ENCODE measurements at places on chromosomes 2 and 18. TPM values are rescaled to one million over a fixed set of nuclear protein-coding genes. Genes with fewer than 3 reads are reported as not detected.
A peak's percentile ranks its signal among the peaks of the same experiment; 100 is the strongest.

GRCh38 chr18:59846814-59847490 is 52.8 kb upstream of the PMAIP1 start:
- H3K27me3 ChIP-seq = peaks cover 3% of the 10 kb centered on the region
- H3K36me3 ChIP-seq = no peaks in the 10 kb centered on the region
- DNase-seq = no peak

- H3K4me3 ChIP-seq = no peak overlapping the region
- no peak overlapping the region for H3K27ac ChIP-seq
- no peaks in the 10 kb centered on the region for H3K36me3 ChIP-seq
Observed at GRCh38 chr18:42281851-42282250, 326.8 kb downstream of the PIK3C3 start.

GRCh38 chr2:10273215-10274175 is 29.2 kb upstream of the HPCAL1 start:
- H3K27me3 ChIP-seq = peaks cover 9% of the 10 kb centered on the region
- H3K4me1 ChIP-seq = no peaks in the 10 kb centered on the region
- no peaks in the 10 kb centered on the region for H3K36me3 ChIP-seq
- no peak overlapping the region for H3K4me3 ChIP-seq

Gene UGT1A5
- not detected for total RNA-seq

Gene IHH
- total RNA-seq = not detected

GRCh38 chr18:484749-485464 is 15.6 kb downstream of the COLEC12 start:
- DNase-seq = no peak
- peaks cover 36% of the 10 kb centered on the region for H3K36me3 ChIP-seq
- H3K4me1 ChIP-seq = peaks cover 30% of the 10 kb centered on the region

- peaks cover 49% of the 10 kb centered on the region for H3K36me3 ChIP-seq
- peaks cover 3% of the 10 kb centered on the region for H3K4me1 ChIP-seq
- no peak overlapping the region for H3K4me3 ChIP-seq
- H3K27me3 ChIP-seq = no peaks in the 10 kb centered on the region
- DNase-seq = no peak
Observed at GRCh38 chr2:109438773-109439389, 174.9 kb downstream of the SEPTIN10 start.

Gene MREG
- total RNA-seq = 26.1 TPM

GRCh38 chr2:140308706-140309105 is 1528.5 kb upstream of the NXPH2 start:
- H3K27ac ChIP-seq = no peak overlapping the region
- no peaks in the 10 kb centered on the region for H3K36me3 ChIP-seq
- H3K27me3 ChIP-seq = no peaks in the 10 kb centered on the region
- no peak for DNase-seq
- H3K4me1 ChIP-seq = no peaks in the 10 kb centered on the region
- H3K4me3 ChIP-seq = no peak overlapping the region

Gene DPYSL5
- total RNA-seq = 0.23 TPM

- H3K36me3 ChIP-seq = no peaks in the 10 kb centered on the region
- H3K4me3 ChIP-seq = no peak overlapping the region
- no peak for DNase-seq
- no peaks in the 10 kb centered on the region for H3K27me3 ChIP-seq
- H3K27ac ChIP-seq = no peak overlapping the region
- peaks cover 3% of the 10 kb centered on the region for H3K4me1 ChIP-seq
Observed at GRCh38 chr18:54888933-54889332, 60.7 kb downstream of the RAB27B start.

DNA sequence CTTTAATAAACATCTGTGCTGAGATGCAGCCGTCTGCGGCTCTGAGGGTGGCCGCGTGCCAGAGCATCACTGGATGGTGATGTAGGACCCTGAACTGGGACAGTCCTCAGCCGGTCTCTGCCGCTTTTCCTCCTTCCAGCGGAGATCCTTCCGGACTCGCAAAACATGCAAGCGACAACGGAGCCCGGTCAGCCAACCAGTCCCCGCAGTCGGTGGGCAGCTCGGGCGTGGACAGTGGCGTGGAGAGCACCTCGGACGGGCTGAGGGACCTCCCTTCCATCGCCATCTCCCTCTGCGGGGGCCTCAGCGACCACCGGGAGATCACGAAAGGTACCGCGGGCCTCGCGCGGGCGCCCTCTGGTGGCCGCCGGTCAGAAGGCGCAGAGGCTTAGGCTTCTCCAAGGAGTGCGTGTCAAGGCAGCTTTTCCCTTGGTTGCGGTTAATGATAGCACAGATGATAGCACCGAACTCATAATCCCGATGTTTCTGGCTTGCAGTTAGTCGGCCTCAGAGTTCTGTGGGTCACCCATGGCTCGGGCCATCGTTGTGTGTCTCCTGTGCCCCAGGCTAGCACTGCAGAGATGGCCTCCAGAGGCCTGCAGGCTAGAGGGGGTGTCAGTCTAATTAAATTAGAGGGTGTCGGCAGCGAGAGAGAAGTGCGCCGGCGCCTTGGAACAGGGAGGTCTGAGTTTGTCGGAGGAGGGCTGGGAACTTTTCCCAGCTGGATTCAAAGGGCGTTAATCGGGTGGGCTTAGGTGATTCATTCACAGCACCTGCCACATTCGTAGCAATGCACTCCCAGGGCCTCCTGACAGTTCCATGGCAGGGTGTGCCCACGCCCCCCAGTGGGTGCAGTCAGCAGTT is 38.5 kb downstream of the LPIN1 start:
- no peaks in the 10 kb centered on the region for H3K4me1 ChIP-seq
- no peak overlapping the region for H3K27ac ChIP-seq
- H3K36me3 ChIP-seq = peaks cover 38% of the 10 kb centered on the region
- peak; percentile 70 for DNase-seq
- H3K4me3 ChIP-seq = peak overlapping the region; percentile 16

Gene HOXD9
- total RNA-seq = 0.56 TPM

- H3K4me3 ChIP-seq = no peak overlapping the region
- no peak for DNase-seq
- H3K27me3 ChIP-seq = no peaks in the 10 kb centered on the region
Observed at GRCh38 chr2:210428393-210429179, 48.0 kb downstream of the LANCL1 start.

GRCh38 chr2:67945940-67946339 is 116.9 kb downstream of the C1D start:
- no peak for DNase-seq
- peaks cover 6% of the 10 kb centered on the region for H3K4me1 ChIP-seq
- no peak overlapping the region for H3K4me3 ChIP-seq

GRCh38 chr2:203330434-203330833 is 2.2 kb downstream of the ABI2 start:
- H3K36me3 ChIP-seq = peaks cover 6% of the 10 kb centered on the region
- H3K27me3 ChIP-seq = peaks cover 11% of the 10 kb centered on the region
- H3K4me1 ChIP-seq = peaks cover 26% of the 10 kb centered on the region
- H3K4me3 ChIP-seq = peak overlapping the region; percentile 93
- no peak overlapping the region for H3K27ac ChIP-seq

- DNase-seq = no peak
- H3K4me1 ChIP-seq = peaks cover 14% of the 10 kb centered on the region
- no peak overlapping the region for H3K4me3 ChIP-seq
- no peak overlapping the region for H3K27ac ChIP-seq
Observed at GRCh38 chr2:224147174-224147573, 108.1 kb upstream of the SERPINE2 start.

GRCh38 chr18:47931718-47932103 is 1.3 kb upstream of the SMAD2 start:
- H3K36me3 ChIP-seq = peaks cover 5% of the 10 kb centered on the region
- peaks cover 30% of the 10 kb centered on the region for H3K4me1 ChIP-seq
- H3K4me3 ChIP-seq = peak overlapping the region; percentile 88

- no peak for DNase-seq
- H3K4me3 ChIP-seq = no peak overlapping the region
- H3K36me3 ChIP-seq = no peaks in the 10 kb centered on the region
- no peaks in the 10 kb centered on the region for H3K27me3 ChIP-seq
- H3K4me1 ChIP-seq = no peaks in the 10 kb centered on the region
Observed at GRCh38 chr2:201852878-201853415, 46.6 kb downstream of the CDK15 start.

Gene CIB4
- total RNA-seq = not detected

DNA sequence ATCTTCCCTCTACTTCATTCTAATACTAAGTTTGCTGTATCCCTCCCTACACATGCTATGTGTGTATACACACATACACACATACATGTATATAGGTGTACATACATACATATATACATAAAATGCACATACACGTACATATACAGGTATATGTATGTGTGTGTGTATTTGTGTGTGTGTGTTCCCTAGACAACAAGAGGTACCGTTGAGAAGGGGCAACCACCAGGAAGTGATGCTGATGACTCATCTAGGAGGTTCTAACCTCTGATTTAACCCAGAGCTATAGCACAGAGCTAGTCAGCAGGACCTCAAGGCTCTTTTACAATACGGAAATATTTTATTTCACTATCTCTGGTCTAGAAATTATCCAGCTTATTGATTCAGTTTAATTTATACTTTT is 139.2 kb downstream of the LAMA3 start:
- H3K4me1 ChIP-seq = no peaks in the 10 kb centered on the region
- H3K4me3 ChIP-seq = no peak overlapping the region
- DNase-seq = no peak
- H3K27ac ChIP-seq = peak overlapping the region; percentile 89

Gene ALK
- 0.05 TPM for total RNA-seq

DNA sequence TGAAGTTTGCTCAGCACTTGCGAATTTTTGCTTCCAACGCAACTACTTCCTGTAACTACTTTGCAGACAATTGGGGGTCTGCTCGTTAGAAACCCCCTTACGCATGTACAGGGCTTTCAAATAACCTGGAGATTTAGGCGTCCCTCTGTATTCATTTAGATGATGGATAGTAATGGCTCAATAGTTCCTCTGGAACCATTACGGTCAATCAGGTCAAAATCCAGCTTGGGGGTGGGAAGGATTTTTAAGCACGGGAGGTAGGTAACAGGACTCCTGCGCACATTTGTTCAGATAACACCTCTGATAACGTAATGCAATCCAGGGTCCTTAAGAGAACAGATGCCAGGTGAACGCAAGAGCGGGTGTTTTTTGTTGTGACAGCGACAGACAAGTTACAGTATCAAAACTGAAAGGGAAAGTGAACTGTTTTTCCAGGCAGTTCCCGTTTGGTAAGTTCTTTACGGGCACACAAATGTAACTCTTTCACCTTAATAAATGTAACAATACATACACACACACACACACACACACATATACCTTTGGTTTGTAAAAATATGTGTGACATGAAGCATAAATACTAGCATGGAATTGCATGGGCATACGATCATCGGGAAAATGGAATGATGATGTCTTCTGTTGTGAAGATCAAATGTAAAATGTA is 3.8 kb upstream of the OSR1 start:
- peaks cover 21% of the 10 kb centered on the region for H3K4me1 ChIP-seq
- peak overlapping the region; percentile 86 for H3K4me3 ChIP-seq
- DNase-seq = no peak
- no peaks in the 10 kb centered on the region for H3K36me3 ChIP-seq
- peaks cover 21% of the 10 kb centered on the region for H3K27me3 ChIP-seq

Gene RGPD4
- total RNA-seq = not detected

Gene DCDC2C
- total RNA-seq = not detected

Gene GPR155
- 1.7 TPM for total RNA-seq

Gene VWC2L
- not detected for total RNA-seq

DNA sequence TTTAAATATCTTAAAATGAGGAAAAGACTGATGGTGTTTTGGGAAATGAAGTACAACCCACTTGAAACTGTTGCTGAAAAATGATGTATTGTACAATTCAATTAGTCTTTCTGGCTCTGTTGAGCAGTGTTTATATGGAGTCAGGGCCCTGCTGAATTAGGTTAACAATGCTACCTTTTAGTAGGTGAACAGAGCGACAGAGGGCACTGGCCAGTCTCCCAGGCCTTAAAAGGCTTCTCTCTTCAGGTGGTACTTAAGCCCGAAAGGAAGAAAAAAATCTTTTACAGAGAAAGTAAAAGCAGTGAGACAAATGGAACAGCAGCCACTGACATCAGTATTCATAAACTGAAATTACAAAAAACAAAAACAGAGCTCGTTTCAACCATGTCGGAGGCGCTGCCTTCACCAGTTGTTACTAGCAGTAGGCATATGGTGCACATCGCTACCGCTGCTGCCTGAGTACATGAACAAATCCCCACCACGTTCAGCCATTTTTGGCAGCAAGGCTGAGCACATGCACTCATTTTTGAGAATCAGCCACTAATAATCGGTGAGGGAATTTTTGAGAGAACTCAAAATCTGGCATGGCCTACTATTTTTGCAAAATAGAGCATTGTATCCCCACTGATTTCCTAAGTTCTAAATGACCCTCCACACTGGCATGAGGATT is 91.8 kb downstream of the PLEKHM3 start:
- H3K4me1 ChIP-seq = peaks cover 3% of the 10 kb centered on the region
- no peak overlapping the region for H3K27ac ChIP-seq
- H3K4me3 ChIP-seq = no peak overlapping the region
